ENCODE measurements at places on chromosomes 6 and 20.

DNA sequence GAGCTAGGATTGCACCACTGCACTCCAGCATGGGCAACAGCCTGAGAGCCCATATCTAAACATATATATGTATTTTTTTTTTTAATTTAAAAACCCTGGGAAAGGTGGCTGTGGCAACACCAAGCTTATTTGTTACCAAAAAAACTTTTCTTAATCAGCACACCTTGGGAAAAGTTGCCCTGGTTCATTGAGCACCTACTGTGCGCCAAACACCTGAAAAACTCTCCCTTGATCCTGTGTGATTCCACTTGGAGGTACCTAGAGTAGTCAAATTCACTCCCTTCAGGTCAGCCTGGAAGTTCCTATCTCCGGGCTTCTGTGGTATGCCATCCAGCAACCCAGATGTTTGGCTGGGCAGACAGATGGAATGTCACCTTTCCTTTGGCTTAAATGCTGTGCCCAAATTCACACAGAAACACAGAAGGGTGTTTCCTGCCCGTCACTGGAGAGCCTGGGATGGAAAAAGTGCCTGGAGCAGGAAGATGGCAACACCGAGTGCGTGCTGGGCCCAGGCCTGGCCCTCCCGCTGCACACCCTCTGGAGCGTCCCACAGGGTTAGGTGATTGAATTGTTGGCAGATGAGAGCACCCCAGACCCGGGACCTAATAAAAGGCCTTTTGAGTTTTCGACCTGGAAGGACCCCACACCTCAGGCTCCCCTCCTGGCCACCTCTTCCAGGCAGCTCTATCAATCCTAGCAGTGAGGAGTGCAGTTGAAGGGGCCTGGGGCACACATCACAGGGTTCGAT is 337.5 kb downstream of the ZFAND3 start:
- no peak for DNase-seq

GRCh38 chr6:85574932-85575598 is 18.6 kb downstream of the SNX14 start:
- DNase-seq, result peak; percentile 56

- DNase-seq, result no peak
These were observed 576.2 kb downstream of the DHX35 start for GRCh38 chr20:39538317-39538716.

DNA sequence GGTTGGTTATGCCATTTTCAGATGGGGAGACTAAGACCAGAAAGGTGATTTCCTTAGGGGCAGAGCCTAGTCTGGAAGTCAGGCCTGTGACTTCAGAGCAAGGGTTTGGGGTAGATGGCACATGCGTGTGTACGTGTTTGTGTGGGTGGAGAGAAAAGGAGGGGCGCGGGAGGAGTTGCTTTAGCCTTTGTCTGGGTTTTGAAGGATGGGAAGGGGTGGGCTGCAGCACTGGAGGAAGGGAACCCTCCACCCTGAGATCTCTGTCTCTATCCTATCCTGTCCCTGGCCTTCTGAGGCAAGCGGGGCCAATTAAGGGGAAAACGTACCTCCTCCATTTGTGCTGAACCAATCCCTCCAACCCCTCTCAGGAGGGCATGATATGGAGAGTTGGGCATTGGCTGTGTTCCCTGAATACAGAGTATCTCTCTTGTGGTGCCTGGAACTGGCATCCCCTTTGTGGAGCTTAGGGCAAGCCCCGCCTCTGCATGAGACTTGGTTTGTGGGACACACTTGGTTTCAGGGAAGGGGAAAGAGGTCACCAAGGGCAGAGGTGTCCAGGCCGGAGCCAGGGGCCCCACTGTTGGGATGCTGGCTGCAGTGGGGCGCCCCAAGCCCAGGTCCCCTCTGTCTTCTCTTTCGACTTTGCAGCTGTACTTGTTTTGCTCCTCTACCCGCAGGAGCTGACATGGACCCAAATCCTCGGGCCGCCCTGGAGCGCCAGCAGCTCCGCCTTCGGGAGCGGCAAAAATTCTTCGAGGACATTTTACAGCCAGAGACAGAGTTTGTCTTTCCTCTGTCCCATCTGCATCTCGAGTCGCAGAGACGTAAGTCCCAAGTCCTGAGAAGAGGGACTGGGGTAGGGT is at the start of gene DBNDD2:
Gene DBNDD2, plus strand, starts transcription at position 507 of the 863 bp plus-strand sequence. Its CDS starts 179 bp downstream, at position 686.
- no peak for DNase-seq

GRCh38 chr6:119344306-119344705 is 5.3 kb downstream of the MAN1A1 start:
- DNase-seq, result no peak

DNA sequence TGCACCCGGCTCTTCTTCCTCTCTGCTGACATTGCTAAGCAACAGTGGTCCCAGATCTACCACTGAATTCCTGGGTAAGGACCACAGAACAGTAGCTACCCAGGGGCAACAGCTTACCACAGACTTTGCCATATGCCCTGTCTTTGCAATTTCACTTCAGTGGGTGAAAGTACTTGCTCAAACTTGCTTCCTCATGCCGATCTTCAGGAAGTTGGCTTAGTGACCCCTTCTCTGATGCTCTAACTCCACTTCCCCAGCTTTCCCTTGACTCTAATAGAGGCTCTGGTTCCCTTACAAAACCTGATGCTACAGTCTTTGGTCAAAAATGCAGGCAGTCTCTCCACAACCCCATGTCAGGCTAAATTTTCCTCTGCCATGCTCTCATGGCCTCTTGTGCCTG is 3.3 kb upstream of the TAAR5 start:
- DNase-seq, result no peak

- DNase-seq, result no peak
These were observed 17.2 kb upstream of the DST start for GRCh38 chr6:56659721-56660380.

- DNase-seq, result no peak
These were observed 12.4 kb upstream of the MAPK13 start for GRCh38 chr6:36117658-36118549.

- DNase-seq, result no peak
These were observed 26.2 kb downstream of the HDAC2 start for GRCh38 chr6:113944701-113945100.

DNA sequence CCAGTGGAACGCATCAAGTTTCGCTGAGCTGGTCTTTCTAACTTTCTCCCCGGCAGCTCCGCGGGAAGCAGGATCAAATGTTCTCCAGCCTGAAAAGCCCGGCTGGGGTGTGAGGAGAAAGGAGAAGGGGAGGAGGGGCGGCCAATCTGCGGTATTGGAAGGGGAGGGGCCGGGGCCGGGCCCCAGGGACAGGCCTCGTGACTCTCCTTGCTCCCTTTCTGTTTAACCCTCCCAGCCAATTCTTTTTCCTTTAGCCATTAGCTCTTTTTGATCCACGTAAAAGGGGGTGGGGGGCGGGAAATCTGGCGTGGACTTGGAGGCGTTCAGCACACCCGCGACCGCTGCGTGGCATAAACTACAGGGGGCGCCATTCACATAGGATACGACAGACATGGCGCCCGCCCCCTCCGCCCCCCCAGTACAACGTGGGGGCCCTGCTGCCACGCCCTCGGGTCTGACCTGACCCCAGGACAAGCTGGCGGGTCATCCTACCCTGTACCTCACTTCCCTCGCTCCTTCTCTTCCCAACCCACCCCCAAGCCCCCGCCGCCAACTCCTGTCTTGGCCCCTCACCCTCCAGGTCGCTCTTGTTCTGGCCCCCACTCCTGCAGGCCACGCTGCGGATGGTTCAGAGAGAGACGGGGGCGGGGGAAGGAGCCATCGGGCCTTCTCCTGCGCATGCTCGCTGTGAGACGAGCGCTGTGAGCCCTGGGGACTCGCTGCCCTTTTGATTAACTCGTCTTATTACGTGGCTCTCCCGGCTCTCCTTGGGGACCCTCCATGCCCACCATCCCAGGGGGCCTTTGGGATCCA is 7.8 kb upstream of the MDGA1 start:
- peak; percentile 75 for DNase-seq

DNA sequence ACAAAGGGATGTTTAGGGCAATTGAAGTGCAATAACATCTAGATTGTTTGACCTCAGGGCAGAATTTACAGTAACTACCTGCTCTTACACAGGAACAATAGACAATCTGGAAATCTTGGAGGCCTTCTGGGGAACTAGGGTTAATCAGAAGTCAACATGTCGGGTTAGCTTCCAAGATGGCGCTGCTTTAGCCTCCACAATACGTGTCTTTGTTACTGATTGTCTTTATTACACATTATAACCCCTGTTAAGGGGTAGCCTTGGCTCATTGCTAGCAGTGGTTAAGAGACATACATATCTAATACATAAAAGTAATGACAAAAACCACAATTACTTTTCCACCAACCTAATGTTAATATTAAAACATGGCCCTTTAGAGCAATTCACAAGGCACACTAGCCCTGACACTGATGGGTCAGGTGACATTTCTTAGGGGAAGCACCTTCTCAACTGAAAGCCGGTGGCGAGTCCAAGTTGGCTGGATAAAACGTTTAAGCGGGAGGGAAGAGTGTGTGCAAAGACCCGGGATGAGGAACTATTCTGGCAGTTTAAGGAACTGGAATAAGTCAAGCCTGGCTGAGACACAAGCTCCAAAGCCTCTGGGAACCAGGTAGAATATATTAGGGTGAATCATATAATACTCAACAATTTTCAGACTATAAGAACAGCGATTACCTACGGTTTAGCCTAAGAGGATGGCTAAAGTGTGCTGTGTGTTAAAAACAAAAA is 236.9 kb downstream of the BCAS1 start:
- no peak for DNase-seq

DNA sequence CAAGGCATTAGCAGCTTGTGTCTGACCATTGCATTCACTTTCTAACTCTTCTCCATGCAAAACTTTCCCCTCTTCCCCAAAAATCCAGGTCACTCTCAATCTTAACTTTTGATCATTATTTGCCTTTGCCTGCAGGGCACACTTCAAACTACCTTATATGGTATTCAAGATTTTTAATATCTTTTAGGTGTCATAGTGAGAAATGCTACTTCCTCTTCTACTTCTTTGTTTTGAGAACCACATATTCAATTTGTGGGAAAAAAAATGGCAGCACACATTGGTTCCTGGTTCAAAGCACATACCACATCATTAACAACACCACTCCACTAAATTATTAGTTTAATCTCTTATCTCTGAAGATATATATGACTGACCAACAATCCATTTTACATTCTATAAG is 1267.0 kb upstream of the CITED2 start:
- DNase-seq, result no peak

- no peak for DNase-seq
These were observed 506.3 kb downstream of the TENT5A start for GRCh38 chr6:81246200-81246599.

GRCh38 chr6:87731818-87732661 is 30.0 kb upstream of the AKIRIN2 start:
- DNase-seq, result peak; percentile 98

GRCh38 chr20:14992153-14992552 is 654.7 kb upstream of the FLRT3 start:
- DNase-seq, result peak; percentile 83

DNA sequence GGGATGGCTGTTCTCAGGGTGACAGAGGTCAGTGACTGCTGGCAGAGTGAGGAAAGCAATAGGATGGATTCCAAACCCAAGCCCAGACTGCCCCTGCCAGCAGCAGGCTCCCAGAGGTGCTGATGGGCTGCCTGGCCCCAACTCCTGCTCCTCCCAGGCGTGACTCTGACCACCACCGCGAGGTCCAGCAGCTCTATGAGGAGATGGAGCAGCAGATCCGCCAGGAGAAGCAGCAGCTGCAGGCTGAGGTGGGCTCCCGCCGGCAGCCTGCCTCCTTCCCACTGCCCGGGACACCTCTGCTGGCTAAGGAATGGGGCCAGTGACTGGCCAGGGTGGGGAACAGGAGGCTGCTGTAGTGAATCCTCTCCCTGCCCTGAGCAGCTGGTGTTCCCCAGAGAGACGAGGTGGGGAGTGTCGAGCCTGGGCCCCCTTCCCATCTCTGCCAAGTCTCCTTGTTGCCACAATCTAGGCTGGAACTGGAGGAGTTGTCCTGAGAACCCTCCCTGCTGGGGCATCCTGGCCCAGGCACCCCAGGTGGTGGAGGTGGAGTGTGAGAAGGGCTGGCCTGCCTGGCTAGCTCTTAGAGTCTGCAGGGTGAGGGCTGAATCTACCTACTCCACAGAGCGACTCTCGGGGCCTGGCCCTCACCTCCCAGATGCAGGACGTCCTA is 20.4 kb downstream of the RAB44 start:
- DNase-seq, result no peak

- DNase-seq, result no peak
These were observed 179.9 kb upstream of the RALGAPA2 start for GRCh38 chr20:20892328-20892727.

DNA sequence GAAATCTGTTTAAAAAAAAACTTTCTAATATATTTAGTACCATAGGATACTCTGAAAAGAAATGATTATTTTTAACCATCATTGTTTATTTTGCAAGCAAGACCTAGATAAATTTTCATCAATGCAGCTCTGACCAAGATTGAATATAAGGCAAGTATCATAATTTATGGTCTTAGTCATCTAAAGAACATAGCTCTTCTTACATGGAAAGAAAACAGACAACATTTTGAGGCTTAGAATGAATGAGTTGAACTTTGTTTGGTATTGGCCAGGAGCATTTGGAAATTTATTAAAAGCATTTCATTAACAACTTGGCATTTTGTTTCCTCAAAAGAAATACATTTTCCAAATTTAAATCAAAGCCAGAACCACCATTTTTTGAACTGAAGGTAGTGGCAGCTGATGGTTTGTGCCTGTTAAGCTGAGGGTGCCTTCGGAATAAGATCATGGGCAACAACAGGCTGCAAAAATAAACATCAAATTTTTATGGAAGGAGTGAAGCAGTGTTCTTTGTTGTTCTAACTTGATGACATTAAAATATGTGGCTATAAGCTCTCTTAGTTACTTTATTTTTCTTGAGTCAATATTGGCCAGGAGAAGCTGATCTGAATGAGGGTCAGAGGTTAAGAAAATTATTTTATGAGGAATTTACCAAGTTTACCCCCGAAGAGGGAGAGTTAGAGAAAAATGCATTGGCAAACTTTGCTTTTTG is 6.7 kb upstream of the ATXN1 start:
- no peak for DNase-seq

DNA sequence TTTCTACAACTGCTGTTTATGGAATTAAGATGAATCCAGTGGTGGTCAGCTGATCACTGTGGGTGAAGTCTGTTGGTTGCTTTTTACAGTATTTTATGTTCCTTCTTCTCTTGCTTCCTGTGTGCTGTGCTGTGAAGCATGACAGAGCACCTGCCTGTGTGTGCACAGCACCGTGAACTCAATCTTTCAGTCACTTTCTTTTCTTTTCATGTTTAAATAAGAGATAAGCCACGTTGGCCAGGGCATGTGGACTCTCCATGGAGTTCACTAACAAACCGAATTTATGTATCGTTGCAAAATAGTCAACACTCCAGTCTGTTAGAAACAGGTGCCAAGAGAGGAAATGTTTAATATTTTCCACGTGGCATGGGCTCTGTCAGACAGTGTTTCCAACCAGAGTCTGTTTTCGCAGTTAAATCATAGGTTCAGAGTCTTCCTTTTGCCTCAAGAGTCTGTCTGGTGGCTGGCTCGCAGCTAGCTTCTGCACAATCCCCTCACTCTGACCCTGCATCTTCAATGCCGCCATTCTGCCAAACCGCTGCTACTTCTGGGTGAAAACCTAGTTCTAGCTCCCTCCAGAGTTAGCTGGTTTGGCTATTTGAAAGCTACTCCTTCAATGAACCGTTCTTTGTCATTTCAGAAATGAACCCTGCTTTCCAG is 73.2 kb downstream of the QRSL1 start:
- no peak for DNase-seq
